ENCODE measurements at places on chromosomes 6 and 20.

- DNase-seq: no peak
Observed at GRCh38 chr6:15293674-15294073, 47.8 kb downstream of the JARID2 start.

DNA sequence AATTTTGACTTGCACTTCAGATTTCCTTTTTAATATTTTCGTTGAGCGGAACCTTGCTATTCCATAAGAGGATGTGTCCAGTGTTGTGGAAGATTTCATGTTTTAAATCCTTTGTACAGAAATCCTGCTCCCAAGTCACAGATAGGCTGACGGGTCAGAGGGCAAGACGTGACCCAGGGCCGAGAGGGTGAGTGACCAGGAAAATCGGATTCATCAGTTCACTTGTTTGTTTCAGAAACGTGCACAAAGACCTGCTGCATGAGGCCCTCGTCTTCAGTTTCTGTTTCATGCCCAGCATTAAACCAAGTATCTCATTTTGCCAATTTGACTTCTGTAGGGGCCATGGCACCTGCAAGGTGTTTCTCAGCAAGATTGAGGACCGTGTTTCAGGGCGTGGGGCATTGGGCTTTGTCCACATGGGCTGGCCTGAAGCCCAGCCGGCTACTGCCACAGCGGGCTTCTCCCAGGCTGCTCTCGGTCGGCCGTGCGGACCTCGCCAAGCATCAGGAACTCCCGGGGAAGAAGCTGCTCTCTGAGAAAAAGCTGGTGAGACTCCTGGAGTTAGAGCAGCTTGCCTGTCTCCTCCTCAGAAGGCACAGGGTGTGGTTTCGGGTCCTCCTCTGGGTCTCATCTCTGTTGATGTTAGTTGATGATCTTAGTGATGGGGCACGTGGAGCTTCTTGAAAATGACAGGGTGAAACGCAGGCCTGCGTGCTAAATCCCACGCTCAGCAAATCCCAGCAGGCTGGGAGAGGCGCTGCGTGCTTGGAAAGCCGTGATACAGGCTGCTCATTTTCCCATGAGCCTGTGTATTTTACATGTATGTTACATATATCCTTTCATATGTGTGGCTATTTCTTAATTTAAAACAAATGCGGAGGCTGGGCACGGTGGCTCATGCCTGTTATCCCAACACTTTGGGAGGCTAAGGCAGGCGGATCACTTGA, 10.5 kb downstream of the MTG2 start:
- no peak for DNase-seq

- no peak for DNase-seq
Observed at GRCh38 chr6:105256619-105257018, 76.8 kb upstream of the POPDC3 start.

DNA sequence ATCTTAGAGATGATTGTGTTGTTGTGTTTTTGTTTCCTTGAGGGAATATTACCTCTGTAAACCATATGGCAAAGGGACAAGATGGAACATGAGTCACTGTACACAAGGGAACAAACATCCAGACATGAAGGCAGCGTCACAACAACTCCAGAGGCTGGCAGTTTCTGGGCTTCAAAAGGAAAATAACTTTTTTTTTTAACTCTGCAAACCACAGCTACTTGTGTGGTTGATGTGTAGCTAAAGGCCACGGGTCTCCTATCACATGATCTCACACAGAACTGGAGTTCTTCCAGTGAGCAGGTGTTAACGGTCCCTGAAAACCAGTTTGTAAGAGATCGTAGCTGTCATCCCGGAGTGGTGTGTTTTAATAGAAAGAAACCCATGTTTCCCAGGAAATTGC, 33.2 kb upstream of the HBS1L start:
- DNase-seq: no peak

DNA sequence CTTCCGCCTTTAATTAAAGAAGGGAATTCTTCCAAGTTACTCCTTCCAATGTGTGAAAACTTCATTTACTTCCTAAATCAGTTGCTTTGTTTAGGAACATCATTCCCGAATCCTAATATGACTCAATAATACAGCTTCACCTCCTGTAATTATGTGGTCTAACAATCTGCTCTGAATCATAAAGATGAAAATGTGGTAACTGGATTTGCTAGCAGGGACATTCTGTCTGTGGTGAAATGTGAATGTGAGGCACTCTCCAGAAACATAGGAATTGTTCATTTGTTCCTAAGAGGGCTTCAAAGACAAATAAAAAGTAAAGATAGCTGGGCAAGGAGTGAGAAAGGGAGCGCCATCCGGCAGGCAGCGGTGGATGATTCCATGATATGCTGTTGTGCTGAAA, 678.1 kb downstream of the KIF16B start:
- no peak for DNase-seq

DNA sequence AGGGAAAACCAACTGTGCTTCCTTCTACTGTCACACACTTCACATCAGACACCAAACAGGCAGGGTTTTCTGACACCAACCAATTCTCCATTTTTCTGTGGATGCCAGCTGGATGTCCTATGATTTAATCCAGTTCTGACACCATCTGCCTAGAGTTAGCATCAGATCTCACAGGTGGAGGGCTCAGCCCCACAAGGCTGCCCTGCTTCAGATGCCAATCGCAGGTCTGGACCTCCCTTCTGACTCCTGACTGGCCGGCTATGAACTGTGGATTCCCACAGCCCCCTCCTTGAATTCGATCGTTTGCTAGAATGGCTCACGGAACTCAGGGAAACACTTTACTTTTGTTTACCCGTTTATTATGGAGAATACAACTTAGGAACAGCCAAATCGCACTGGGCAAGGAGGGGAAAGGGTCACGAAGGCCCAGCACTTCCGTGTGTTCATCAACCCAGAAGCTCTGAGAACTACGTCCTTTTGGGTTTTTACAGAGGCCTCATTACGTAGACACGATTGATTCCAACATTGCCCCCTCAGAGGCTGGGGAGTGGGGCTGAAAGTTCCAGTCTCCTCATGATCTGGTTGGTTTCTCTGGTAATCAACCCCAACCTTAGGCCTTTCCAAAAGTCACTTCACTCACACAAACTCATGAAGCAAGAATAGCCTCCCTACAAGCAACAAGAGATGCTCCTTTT, 25.4 kb upstream of the MAS1 start:
- no peak for DNase-seq

GRCh38 chr6:125850361-125850760, 59.6 kb downstream of the NCOA7 start:
- no peak for DNase-seq

GRCh38 chr6:44932651-44933091, 395.5 kb upstream of the RUNX2 start:
- no peak for DNase-seq

GRCh38 chr6:15344831-15345230, 99.0 kb downstream of the JARID2 start:
- DNase-seq: no peak

GRCh38 chr20:5780846-5781217, 30.6 kb downstream of the SHLD1 start:
- DNase-seq: no peak

DNA sequence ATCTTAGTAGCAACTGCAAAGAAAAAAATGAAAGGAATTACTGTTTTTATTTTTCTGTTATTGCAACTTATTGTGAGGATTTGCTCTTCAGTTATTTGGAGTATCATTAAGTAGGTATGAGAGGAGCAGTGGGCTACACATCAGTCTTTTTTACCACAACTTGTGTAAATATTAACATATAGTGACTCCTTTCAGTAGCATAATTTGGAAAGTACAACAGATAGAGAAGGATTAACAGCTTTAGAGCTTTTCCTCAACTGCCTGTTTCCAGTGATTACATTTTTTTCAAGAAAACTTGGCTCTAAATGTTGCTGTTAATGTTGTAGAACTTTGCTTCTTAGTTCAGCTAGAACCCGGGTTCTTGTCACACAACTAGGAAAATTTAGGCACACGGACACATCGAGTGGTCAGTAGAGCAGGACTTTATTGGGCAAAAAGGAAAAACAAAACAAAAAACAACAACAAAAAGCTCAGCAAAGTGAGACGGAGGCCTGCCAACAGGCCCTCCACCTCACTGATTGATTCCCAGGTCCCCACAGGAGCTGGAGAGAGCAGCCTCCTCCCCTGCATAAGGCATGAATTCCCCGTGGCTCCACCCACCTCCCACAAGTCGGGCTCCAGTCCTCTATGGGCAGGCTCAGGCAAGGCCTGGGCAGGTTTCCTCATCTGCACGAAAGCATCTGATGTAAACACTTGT, 75.1 kb downstream of the ADGRG6 start:
- DNase-seq: no peak

- DNase-seq: no peak
Observed at GRCh38 chr6:3290149-3290930, 31.6 kb downstream of the PSMG4 start.

DNA sequence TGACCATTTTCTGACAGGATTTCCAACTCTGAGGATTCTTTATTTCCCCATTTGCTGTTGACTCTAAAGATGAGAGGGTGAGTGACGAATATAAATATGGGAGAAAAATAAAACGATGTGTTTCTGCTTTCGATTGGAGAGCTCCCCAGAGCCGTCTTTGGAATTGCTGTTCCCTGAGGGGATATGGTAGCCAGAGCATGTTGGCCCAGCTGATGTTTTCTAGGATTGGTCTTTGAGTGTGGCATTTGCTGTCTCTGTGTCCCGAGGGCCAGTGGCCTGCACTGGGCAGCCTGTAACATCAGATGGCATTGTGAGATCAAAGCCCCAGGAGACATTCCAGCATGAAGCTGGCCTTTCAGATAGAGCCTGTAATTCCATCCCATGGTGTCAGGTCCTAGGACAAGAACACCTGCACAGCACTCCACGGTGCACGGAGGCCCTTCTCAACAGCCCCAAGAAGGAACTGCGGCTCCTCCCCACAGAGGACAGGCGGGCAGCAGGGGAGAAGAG, 26.7 kb downstream of the PKIG start:
- DNase-seq: no peak

- DNase-seq: no peak
Observed at GRCh38 chr20:45269754-45270270, 15.4 kb upstream of the SLPI start.

DNA sequence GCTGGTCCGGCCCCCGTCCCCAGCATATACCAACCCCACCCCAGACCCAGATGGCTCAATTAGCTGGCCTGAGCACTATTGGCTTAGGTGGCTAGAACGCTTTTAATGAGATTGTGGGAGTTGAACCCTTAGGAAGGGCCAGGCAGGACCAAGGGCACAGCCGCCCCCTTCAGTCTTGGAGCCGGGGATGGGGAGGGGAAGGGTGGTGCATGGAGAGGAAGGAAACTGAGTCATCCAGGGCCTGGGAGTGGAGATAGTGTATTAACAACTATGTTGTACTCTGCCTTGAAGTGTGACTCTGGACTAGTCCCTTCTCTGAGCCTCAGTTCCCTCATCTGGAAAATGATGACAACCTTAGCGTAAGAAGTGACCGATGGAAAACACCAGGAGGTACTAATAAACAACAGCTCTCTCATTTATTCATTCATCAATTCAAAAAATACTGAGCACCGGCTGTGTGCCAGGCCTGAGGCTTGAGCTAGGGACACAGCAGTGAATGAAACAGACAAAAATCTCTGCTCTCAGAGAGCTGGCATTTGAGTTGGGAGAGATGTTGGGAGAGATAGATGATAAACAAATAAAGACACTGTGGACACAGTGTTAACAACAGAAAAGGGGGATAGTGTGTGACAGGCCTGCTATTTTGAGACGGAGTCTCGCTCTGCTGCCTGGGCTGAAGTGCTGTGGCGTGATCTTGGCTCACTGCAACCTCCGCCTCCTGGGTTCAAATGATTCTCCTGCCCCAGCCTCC, 11.5 kb downstream of the PEDS1 start:
- no peak for DNase-seq

DNA sequence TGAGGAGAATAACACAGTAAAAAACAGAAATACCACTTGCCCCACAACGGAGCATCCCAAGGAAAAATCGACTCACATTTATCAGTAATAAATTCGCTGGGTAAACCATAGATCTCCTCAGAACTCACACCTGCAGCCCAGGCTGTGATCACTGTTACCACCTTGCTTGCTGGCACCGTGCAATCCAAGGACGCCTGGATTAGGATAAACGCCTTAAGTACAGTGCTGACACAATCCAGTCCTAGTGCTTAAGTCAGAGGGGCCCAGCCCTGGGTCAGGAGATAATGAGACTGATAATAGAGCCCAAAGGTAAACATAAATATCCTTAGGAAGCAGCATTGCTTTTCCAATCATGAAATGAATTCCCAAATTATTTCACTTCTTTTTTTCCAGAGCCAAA, 62.5 kb downstream of the EPB41L2 start:
- DNase-seq: no peak

- DNase-seq: no peak
Observed at GRCh38 chr6:170370416-170370815, 63.9 kb downstream of the FAM120B start.

- no peak for DNase-seq
Observed at GRCh38 chr6:41677124-41677921, 39.1 kb downstream of the MDFI start.

DNA sequence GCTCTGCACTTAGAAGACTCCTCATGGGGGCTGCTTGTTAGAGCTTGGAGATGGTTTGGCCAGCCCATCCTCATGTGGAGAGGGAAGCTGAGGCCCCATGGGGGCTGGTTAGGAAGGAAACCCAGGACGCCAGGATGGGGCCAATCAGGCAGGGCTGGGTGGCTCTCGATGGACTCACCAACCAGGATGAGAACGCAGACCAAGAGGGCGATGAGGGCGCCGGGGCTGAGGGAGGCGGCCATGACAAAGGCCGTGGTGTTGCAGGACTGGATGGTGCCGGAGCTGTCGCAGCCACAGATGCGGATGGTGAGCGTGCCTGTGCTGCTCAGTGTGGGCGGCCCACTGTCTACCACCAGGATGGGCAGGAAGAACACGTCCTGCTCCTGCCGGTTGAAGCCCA, 59.7 kb downstream of the CD40 start:
- no peak for DNase-seq

- peak; percentile 13 for DNase-seq
Observed at GRCh38 chr6:73388800-73389512, 5.7 kb upstream of the DDX43 start.

DNA sequence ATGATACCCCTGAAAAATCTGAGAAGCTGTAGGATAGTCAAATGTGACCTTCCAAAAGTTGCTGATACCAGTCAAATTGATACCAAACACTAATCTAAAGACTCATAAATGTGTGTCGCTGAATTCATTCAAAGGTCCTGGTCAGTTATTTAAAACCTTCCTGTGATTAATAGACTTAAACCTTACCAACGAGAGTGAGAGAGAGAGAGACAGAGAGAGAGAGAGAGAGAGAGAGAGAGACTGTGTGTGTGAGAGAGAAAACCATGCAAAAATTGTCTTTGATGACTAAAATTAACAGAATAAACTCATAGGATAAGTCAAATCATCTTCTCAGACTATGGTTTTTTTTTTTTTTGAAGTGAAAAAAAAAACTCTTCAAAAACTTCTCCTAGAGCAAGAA, 370.9 kb upstream of the HS3ST5 start:
- no peak for DNase-seq

DNA sequence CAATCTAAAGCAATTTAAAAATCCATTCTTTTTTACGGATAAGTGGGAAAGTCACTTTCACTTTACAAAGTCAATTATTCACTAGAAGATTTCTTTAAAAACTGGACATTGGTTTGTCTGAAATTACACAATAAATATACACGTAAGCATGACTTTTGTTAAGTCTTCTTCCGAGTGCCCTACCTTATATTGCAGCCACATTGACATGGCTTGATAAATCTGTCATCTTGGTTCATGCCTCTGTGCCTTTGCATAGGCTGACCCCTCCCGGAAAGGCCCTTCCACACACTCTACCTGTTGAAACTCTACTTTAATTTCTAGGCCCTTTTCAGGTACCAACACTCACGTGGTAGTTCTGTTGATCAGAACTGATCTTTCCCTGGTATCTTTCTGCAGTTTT, 104.1 kb downstream of the SH3BGRL2 start:
- no peak for DNase-seq

GRCh38 chr6:136582711-136583471, 32.7 kb upstream of the MAP7 start:
- no peak for DNase-seq

All from nucleus accumbens (tissue), 56 donors.